Left lung (tissue), 14 donors: ENCODE measurements at places on chromosomes 4 and X. TPM values are rescaled to one million over a fixed set of nuclear protein-coding genes. Genes with fewer than 3 reads are reported as not detected.

The PRPS1 gene
- 36.2 TPM for total RNA-seq

The AVPR2 gene
- 1.3 TPM for total RNA-seq

The FAAH2 gene
- total RNA-seq: 5.0 TPM

The SPANXD gene
- total RNA-seq: not detected

The PGRMC1 gene
- total RNA-seq: 96.6 TPM

The TLR10 gene
- 3.0 TPM for total RNA-seq

The TEX13B gene
- not detected for total RNA-seq

The HTT gene
- 75.9 TPM for total RNA-seq

The KLKB1 gene
- 0.15 TPM for total RNA-seq

The SPANXB1 gene
- total RNA-seq: not detected

The MBNL3 gene
- total RNA-seq: 20.4 TPM

The DDIT4L gene
- total RNA-seq: 0.55 TPM

The DRD5 gene
- not detected for total RNA-seq

The ENPEP gene
- 8.5 TPM for total RNA-seq

The USO1 gene
- 64.2 TPM for total RNA-seq

The CLCN4 gene
- total RNA-seq: 7.8 TPM

The STPG2 gene
- 0.76 TPM for total RNA-seq

The ZBTB49 gene
- total RNA-seq: 4.8 TPM

The TEX13C gene
- not detected for total RNA-seq

The CXCL8 gene
- 80.4 TPM for total RNA-seq

The PDGFRA gene
- 50.3 TPM for total RNA-seq

The CLTRN gene
- 0.39 TPM for total RNA-seq

The GAGE12G gene
- not detected for total RNA-seq

The SMARCAD1 gene
- 20.9 TPM for total RNA-seq

The FTHL17 gene
- total RNA-seq: not detected

The NHS gene
- 2.0 TPM for total RNA-seq

The TMEM271 gene
- total RNA-seq: not detected

The RNF113A gene
- total RNA-seq: 10.2 TPM

The LRIT3 gene
- 0.12 TPM for total RNA-seq

The PAGE3 gene
- total RNA-seq: not detected

The RBMX gene
- 102 TPM for total RNA-seq

The ZNF630 gene
- 4.3 TPM for total RNA-seq

The ARR3 gene
- total RNA-seq: not detected

The INTS12 gene
- total RNA-seq: 18.5 TPM

The PRSS12 gene
- total RNA-seq: 4.0 TPM

The RRAGB gene
- total RNA-seq: 14.5 TPM

The GPR119 gene
- total RNA-seq: not detected

The CXorf38 gene
- total RNA-seq: 18.8 TPM

The ADGRG2 gene
- total RNA-seq: 2.4 TPM

The SHROOM2 gene
- total RNA-seq: 5.6 TPM

The NLRP2B gene
- total RNA-seq: not detected

The EMCN gene
- total RNA-seq: 41.7 TPM

The GUCY1A1 gene
- total RNA-seq: 92.7 TPM

The MEPE gene
- not detected for total RNA-seq

The RHOXF2B gene
- total RNA-seq: not detected

The BEX5 gene
- total RNA-seq: 4.9 TPM

The ANXA3 gene
- total RNA-seq: 159 TPM

The COL4A6 gene
- total RNA-seq: 1.2 TPM

The CXCR3 gene
- total RNA-seq: 0.50 TPM

The ADGRA3 gene
- 17.6 TPM for total RNA-seq

The RASGEF1B gene
- 34.7 TPM for total RNA-seq

The PLXNB3 gene
- total RNA-seq: 3.9 TPM
